ENCODE measurements at places on chromosomes 7 and 10.
A peak's percentile ranks its signal among the peaks of the same experiment; 100 is the strongest.

DNA sequence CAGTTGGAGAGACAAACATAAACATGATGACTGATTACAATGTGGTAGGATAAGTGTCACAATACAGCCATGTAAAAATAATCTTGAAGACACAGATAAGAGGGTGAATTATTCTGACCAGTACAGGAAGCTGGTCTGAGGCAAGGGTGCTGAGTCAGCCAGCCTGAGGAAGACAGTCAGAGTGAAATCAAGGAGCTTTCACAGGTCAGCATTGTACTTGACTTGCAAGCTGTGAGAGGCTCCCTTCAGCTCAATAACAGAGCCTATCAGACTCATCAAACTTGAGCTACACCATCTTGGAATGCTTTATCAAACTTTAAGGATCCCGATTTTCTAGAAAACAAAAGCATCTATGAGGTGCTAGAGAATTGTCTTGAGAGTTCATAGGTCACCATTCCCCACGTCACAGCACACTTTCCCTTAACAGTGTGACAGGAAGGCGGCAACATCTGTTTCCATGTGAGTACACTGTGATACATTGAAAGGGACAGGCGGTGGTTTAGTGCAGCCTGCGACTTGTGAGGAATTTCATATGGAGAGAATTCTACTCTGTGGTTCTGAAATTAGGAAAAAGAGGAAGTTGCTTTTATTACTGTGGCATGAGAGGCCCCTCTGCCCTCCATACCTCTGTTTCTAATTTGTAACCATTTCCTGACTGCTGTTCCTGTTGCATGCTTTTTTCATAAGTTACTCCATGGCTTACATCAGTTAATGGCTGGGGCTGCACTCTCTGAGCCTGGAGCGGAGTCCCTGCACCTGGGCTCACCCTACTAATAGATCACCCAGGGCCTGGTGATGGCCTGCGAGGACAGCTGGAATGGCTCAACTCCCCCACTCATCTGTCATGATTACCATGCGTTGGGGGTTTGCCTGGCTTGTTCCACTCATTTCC is 417.1 kb downstream of the SUGCT start:
- DNase-seq: no peak

GRCh38 chr7:155963771-155964195 is 151.5 kb upstream of the SHH start:
- DNase-seq: no peak

DNA sequence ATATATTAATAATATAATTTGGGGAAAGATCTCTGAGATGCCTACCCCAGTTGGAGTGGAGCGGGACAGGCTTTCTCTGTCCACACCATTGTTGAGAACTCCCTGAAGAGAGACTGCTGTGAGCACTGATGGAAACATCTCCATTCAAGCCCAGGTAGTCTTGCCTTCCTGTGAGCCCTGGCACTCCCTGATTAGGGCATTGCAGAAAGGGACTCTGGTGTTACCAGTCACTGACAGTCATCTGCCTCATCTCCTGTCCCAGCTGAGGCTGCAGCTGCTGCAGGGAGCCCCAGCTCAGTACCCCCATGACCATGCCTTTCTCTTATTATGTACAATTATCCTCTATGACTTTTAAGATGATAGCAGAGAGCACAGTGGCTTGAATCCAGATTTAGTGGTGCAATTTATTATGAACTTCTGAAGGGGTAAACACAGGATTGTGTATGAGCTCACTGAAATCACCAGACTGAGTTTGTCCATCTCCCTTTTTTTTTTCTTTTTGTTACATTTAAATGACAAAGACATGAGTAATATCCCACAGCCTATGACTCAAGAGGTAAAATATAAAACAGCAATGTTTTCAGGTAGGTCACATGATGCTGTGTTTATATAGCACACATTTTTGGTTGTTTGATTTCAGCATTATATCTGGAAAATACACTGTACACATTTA is 236.9 kb downstream of the SLC25A13 start:
- DNase-seq: no peak

DNA sequence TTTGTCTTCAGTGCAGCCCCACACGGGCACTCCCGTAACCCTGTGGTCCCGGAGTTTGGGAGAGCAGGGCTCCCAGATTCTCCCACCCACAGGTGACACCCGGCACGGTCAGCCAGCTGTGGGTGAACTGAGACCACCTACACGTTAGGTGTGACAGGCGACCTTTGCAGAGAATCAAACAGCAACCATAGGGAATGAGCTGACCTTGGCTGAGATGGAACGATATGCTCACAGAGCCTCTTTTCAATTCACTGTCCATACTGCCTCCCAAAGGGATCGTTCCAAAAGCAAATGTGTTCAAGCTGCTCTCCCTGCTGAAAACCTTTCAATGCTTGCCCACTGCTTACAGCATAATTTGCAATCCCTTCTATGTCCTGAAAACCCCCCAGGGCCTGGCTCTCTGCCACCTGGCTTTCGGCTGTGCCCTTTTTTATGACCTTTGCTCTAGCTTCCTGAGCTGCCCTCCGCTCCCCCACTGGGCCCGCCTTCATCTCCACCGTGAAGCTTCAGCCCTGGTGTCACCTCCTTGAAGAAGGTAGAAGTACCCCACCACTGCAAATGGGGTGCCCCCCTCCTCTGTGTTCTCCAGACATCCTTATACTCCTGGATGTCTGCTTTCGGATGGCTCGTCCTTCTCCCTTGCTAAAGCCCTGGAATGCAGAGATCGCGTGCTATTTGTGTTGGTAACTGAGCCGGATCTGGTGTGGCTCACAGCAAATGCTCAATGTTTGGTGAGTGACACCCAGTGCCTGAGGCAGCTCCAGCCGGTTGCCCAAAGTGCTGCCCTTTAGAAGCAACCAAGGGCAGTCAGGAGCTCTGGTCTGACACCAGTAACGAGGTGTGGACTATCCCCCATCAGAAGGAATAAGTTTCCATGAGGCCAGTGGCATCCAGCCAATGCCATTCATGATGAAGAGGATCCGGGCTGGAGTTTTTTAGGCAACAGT is 90.4 kb downstream of the KIAA1549 start:
- no peak for DNase-seq

DNA sequence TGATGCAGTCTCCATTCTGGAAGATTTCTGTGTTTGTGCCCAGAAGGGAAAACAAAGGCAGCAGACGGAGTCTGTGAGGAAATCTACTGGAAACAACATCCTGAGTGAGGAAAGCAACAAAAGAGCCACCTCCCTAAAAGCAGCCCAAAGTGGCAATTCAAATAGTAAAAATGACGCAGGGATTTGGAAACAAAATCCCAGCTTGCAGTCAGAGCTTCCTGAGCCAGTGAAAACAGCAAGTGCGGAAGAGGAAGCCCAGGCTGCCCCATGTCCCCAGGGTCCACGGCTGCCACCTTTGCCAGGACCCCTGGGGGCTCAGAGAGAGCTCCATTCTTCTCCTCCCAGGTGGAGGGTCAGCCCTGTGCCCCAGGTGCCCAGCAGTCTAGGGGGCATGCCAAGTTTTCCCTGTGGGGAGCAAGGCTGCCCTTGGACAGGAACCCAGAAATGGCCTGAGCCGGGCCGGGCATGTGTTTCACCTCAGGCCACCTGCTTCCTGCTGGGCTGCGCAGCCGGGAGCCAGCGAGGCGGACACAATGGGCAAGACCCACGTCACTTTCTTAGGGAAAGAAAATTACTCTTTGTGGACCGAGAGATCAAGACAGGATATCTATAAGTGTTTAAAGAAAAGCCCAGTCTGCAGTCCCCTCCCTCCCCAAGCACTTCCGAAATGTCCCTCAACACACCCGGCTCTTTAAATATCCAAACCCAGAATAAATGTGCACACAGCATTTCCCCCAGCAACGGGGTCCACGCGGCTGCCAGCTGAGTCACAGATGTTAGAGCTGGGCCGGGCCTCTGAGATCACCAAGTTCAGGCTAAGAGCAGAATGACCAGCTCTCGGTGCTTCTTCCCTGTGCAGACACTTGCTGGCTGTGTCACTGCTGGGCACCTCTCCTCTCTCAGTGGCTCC is 231.1 kb downstream of the ARHGAP12 start:
- DNase-seq: no peak

DNA sequence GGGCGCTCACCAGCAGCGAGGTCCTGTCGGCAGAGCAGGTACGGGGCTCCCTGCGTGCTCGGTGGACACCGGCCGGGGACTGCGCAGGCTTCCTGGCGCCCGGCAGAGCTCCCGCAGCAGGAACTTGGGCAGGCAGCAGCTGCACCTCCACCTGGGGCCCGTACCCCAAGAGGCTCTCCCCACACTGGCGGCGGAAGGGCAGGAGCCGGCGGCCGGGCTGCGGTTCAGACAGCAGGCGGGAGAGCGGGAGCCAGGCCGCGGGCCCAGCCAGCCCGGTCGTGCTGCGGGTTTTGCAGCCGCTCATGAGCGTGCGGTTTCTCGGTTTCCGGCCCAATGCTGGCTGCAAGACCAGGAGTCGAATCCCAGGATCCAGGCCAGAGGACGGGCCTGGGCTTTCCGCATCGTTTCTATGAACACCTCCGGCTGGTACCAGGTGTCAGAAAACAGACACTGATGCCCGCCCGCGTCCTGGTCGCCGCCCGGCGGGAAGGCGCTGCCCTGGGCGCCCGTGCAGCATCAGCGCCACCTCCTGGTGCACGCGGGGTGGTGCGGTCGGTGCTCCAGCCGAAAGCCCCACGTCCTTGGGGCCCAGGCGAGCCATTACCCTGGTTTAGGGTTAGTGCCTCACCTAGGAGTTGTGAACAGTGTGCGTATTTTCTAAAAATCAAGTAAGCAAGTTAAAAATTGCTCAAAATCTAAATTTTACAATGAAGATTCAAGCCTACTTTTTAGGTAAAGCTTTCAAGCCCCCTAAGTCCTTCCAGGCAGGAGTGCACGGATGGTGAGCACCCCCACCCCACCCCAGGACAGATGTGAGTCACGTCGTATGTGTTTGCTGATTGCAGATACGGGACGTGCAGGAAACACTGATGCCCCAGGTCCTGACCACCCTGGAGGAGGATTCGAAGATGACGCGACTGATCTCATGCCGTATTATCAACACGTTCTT is 47.4 kb upstream of the PRKAR1B start:
- peak; percentile 72 for DNase-seq

GRCh38 chr10:58667658-58668310 is 155.1 kb downstream of the BICC1 start:
- no peak for DNase-seq

GRCh38 chr7:4288791-4289394 is 393.2 kb upstream of the FOXK1 start:
- DNase-seq: no peak

- DNase-seq: no peak
Observed at GRCh38 chr10:131450216-131450765, 138.8 kb upstream of the TCERG1L start.

- no peak for DNase-seq
Observed at GRCh38 chr7:98222533-98223195, 11.4 kb downstream of the BHLHA15 start.

DNA sequence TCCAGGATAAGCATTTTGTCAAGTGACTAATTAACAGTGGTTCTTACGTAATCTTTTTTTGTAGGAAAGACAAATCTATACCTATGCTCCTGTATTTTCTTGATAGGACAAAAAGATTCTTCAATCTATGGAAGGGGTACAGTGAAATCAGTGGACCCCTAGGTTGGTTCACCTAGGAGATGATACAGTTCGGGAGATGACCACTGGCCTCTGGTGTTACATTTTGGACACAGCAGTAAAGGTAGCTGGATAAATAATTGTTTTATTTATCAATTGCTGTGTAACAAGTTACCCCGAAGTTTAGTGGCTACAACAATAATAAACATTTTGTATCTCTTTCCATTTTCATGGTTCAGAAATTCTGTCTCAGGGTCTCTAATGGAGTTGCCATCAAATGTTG is 288.2 kb upstream of the MAGI2 start:
- DNase-seq: no peak

DNA sequence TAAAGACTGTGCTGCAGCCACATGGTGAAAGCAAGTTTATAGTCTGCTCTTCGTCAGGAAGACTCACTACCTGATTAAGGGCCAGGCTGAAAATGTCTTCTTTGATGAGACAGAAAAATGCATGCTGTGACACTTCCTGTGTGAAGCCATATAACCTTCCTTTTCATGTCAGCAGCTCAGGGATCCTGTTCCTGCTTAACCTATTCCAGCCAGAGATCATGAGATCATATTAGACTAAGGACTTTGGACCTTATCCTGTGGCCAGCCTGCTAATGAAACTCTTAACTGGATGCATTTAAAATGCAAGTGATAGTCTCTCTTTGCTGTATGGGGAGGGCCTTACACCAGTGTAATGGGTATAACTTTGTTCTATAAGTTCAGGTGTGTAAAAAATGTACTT is 165.2 kb downstream of the PTEN start:
- peak; percentile 9 for DNase-seq

- no peak for DNase-seq
Observed at GRCh38 chr7:3636131-3636860, 335.2 kb downstream of the SDK1 start.

DNA sequence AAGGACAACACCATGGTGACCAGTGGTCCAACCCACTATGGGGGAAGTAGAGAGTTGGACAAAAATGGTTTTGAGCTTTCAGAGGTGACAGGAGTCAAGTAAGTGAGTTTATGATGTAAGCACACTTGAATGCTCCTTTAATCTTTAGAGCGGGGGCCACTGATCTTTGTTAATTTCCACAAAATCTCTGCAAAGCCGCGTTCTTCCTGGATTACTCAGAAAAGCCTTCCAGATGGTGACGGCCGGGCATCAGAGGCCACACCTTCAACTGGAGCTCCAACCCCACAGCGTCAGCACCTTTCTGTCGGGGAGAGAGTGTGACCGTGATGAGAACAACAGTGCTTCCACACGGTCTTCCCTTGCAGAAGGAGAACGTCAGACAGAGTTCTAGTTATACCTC is 35.2 kb upstream of the KLF6 start:
- no peak for DNase-seq

GRCh38 chr7:45919993-45920459 is 1.0 kb downstream of the IGFBP3 start:
- no peak for DNase-seq

DNA sequence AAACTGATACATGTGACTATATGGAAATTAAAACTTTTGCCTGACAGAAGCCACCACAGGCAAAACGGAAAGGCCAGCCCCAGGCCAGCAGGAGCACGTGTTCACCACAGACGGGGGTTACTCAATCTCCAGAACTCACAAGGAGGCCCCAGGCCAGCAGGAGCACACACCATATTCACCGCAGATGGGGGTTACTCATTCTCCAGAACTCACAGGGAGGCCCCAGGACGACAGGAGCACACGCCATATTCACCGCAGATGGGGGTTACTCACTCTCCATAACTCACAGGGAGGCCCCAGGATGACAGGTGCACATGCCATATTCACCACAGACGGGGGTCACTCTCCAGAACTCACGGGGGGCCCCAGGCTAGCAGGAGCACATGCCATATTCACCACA is 61.5 kb downstream of the NKX6-2 start:
- DNase-seq: no peak

DNA sequence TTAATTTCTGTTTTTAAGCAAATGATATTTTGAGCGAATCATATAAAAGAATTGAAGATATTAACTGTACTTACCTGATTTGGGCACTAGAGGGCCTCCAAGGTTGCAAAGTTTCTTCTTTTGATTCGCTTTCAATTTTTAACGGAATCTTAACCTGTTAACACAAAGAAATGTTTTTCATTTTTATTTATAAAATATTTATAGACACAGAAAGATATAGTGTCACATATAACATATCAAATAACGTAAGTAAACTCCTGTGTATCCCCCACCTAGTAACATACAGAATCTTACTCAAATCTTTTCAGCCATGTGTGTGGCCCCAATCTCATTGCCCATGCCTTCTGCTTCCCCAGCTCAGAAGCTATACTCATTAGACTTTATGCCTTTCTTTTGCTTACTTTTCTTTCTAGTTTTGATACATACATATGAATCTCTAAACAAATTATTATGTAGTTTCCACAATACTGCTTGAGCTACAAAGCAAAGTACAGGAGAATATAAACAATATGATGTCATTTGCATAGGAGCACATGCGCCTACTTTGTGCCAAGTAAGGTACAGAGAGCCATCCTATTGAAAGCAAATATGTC is 49.5 kb upstream of the ZPBP start:
- DNase-seq: no peak
